ENCODE measurements at places on chromosomes 6 and 20. TPM values are rescaled to one million over a fixed set of nuclear protein-coding genes. Genes with fewer than 3 reads are reported as not detected.

FKBP1C gene
- total RNA-seq, result 0.92 TPM

RHAG gene
- not detected for total RNA-seq

SAMD3 gene
- 49.5 TPM for total RNA-seq

SLC35F1 gene
- not detected for total RNA-seq

RBM24 gene
- not detected for total RNA-seq

BPIFB1 gene
- total RNA-seq, result not detected

EGFL8 gene
- 8.6 TPM for total RNA-seq

IL20RA gene
- not detected for total RNA-seq

APOBEC2 gene
- not detected for total RNA-seq

UNC5CL gene
- 1.1 TPM for total RNA-seq

DNA sequence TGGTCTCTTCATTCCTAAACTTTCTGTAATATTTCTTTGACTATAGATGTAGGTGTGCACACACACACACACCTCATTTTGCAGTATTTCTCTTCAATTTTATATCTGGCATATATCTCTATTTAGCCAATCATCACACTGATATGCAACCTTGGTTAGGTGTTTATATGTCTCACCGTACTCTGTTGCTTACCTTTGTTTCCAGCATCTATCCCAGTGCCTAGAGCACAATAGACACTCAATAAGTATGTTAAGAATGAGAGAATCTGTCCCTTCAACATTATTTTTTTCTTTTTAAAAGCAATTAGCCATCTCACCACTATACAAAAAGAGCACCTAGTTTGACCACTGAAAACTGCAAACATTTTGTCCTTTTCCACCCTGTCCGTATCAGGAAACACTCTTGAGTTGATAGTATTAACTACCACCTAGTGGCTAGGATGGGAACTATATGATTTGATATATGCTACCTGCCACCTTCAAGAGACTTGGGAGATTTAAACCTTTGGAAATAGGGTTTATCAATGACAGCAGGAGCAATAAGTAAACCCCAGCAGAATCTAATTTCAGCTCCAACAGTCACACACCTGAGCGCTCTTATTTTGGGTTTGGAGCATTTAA lies 48.7 kb upstream of the RSPO3 start:
- DNase-seq, result no peak

GRCh38 chr6:109393886-109394281 lies 11.6 kb upstream of the CD164 start:
- DNase-seq, result no peak

- DNase-seq, result no peak
Observed at GRCh38 chr6:17347012-17347411, 46.4 kb upstream of the CAP2 start.

DNA sequence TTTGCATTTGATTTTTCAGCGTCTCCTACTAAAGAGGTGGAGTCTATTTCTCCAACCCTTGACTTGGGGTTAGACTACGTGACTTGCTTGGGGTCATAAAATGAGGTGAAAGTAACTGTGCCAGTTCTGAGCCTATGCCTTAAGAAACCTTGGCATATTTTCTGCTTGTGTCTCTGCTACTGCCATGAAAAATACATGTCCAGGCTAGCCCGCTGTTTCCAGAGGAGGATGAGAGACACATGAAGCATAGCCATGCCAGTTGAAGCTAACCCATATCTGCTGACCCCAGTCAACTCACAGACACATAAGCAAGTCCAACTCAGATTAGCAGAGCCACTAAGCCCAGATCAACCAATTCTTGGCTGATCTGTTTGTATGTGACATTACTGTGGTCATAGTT lies 38.7 kb downstream of the SCP2D1 start:
- no peak for DNase-seq

DNA sequence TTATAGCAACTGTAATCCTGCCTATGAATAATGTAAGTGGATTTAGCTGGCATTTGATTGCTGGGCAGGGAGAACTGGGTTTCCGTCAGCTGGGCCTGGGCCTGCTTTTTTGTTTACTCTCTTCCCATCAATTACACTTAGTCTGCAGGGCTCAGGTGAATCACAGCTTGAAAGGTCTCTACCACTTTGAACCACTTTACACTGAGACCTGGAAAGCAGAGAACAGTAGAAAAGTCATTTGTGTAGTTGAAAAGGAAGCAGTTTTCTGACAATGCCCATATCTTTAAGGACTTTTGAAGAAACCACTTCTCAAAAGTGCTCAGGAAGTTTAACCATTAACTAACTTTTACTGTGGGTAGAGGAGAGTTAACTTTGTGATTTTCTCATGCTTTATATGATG lies 315.4 kb upstream of the SASH1 start:
- DNase-seq, result no peak

GRCh38 chr20:8940326-8940725 lies 128.6 kb upstream of the PLCB4 start:
- no peak for DNase-seq

DNA sequence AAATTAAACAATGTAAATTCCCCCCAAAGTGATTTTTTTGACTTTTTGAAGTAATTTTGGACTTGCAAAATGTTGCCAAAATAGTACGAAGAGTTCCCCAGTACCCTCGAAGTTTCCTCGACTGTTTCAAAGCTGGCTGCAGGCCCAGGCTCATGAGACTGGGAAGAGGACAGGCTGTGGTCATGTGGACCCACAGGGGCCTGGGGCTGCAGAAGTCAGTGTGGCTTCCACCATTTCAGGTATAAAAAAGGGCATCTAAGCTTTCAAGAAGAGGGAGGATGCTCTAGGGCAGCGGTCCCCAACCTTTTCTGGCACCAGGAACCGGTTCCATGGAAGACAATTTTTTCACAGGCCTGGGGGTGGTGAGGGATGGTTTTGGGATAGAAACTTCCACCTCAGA lies 75.0 kb downstream of the PTPN1 start:
- DNase-seq, result no peak

GRCh38 chr6:124800222-124800621 lies 162.0 kb upstream of the RNF217 start:
- no peak for DNase-seq

GRCh38 chr6:121826156-121826810 lies 390.8 kb downstream of the GJA1 start:
- no peak for DNase-seq

DNA sequence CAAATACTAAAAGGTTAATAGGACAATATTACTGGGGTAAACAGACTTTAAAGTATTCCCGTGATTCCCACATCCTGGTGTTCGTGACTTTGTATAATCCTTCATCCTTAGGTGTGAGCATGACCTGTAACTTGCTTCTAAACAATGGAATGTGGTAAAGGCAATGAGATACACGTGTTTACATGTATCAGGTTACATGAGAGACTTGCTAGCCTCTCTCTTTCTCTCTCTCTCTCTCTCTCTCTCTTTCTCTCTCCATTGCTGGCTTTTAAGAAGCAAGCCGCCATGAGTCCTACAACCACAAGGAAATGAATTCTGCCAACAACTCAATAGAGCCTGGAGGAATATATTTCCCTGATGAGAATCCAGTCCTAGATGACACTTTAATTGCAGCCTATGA lies 83.9 kb upstream of the LGSN start:
- DNase-seq, result no peak

DNA sequence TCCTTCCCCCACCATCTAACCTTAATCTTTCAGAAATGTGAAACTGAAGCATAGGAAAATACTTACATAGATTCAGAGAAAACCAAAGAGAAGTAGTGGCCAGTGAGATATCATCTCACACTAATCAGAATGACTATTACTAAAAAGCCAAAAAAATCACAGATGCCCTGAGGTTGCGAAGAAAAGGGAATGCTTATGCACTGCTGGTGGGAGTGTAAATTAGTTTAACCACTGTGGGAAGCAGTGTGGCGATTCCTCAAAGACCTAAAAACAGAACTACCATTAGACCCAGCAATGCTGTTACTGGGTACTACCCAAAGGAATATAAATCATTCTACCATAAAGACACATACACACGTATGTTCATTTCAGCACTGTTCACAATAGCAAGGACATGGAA lies 9.2 kb upstream of the PREX1 start:
- no peak for DNase-seq

GRCh38 chr20:1805816-1806215 lies 89.4 kb upstream of the SIRPA start:
- DNase-seq, result no peak

DNA sequence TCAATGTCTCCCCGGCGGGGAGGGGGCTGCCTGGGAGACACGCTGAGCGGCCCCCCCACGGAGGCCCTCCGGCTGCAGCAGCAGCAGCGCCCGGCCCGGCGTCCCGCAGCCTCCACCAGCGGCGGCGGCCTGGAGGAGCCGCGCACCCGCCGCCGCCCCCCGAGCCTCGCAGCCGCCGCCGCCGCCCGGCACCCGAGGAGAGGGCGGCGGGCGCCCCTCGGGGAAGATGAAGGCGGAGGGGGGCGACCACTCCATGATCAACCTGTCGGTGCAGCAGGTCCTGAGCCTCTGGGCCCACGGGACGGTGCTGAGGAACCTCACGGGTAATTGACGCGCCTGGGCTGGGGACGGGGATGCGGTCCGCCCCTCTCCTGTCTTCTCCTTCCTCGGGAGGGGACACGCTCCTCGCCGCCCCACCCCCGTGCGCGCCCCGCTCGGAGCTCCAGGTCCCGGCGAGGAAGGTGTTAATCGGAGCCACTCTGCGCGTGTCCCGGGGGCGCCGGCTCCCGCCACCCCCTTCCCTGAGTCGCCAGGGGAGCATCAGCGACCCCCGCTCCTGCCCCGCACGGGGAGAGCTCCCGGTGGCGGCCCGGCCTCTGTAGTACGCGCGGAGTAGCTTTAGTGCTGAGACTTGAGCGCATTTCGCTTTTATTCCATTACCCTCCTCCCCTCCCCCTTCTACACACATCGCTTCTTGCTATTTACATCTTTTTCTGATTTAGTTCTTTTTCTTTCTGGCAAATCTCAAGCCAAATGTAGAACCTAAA lies 686 bp downstream of the TMEM170B start:
- peak; percentile 21 for DNase-seq

GRCh38 chr6:30348957-30349356 lies 4.0 kb downstream of the RPP21 start:
- DNase-seq, result no peak

- DNase-seq, result peak; percentile 49
Observed at GRCh38 chr6:16700202-16700915, 60.9 kb downstream of the ATXN1 start.

- DNase-seq, result no peak
Observed at GRCh38 chr6:107571354-107571753, 81.4 kb downstream of the SOBP start.

DNA sequence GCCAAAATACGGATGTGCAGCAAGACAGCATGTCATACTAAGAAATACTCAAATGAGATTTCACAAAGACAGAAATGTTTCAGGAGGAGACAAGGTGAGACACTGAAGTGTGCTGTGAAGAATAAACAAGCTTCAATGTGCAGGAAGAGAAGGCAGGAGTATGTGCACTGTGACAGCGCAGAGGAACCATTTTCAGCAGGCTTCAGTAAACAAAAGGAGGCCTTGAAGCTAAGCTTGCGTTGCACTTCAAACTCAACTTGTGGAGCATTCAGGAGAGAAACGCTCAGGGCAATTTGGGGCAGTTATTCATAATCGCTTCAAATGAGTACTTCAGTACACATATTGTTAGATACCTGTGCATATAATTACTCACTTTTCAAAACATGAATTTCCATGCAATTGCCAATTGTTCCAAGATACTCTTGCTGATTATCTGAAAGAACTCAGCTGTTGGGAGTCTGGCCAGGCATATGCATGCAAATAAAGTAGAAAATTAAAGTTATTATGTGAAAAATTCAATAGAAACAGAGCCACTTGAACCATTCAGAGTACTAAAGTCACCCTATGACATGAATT lies 234.2 kb upstream of the OPRM1 start:
- DNase-seq, result no peak

DNA sequence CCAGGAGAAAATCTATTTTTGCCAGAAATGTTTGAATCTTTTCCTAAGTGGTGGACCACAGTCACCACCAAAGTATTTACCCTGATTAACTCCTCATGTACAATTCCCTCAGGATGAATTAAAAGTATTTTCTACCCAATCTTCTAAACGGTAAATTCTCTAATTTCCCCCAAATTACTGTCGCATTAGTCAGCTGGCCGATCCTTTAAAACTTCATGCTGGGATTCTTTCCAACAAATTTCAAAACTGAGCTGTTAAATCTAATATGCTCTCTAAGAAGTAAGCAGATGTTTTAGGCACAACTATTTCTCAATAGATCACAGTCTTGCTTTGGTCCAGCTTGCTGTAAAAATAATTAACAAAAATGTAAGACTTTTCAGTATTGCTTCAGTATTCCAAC lies 447.2 kb downstream of the FRK start:
- DNase-seq, result no peak

DNA sequence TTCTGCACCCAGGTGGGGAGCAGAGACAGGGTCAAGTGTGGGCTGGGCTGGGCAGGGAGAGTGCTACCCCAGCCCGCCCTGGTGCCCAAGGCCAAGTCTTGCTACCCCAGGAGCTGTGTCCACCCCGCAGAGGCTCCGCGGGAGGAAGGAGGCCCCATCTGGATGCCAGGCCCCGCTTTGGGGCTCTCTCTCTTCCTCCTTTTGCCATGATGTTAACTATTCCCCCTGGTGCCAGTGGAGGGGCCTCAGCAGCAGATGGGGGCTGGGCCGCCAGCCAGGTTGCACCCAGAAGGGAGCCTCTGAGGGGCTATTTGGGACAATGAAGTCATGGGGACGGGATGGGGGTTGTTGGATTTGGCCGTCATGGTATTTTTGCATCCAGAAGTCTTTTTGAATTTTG lies 9.3 kb downstream of the SLC17A9 start:
- no peak for DNase-seq

DNA sequence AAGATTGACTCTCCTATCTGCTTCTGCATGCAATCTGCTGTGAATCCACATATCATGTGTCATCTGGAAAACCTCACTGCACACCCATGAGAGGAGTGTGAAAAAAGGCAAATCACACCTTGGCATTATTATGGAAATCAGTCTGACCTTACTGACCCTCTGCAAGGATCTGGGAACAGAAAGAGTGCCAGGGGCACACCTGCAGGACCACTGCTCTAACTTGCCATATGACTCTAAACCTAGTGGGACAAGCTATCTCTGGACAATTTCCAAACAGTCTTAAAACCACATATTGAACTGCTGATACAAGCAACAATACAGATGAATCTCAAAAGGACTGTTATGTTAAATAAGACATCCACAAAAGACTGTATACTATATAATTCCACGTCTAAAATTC lies 50.3 kb downstream of the ABHD12 start:
- no peak for DNase-seq

DNA sequence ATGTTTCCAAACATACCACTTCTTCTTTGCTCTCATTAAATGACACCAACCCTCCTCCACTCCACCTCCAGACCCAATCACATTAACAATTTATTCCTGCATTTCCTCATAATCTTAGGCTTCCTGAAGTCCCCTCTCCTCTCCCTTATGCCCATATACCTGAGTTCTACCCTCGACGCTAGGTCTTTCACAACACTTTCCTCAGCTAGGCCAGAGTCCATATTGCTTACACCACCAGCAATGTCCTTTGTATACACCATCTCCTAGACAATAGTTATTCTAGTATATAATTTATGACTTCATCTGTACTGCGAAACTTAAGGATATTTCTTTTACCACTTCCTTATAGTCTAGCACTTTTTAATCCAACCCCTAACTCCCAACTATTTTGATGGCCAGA lies 47.7 kb downstream of the SIM1 start:
- no peak for DNase-seq

Data from activated CD4-positive, alpha-beta T cell treated with anti-CD3 and anti-CD28 coated beads, Interleukin-2, amount 10 ng/mL, durations not matched to agents 7 days and 5 days (primary cell).